ENCODE measurements at places on chromosomes 4 and X.

DNA sequence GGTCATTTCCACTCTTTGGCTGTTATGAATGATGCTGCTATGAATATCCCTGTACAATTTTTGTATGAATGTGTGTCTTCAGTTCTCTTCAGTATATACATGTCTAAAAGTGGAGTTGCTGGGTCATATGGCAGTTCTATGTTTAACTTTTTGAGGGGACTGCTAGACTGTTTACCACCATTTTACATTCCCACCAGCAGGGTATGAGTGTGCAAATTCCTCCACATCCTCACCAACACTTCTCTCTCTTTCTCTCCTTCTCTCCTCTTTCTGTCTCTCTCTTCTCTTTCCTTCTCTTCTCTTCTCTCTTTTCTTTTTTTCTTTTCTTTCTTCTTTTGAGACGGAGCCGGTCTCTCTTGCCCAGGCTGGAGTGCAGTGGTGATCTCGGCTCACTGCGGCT is 7.8 kb downstream of the WWC2 start:
- no peak for DNase-seq

- no peak for DNase-seq
These were observed 99.0 kb downstream of the ZAR1 start for GRCh38 chr4:48589098-48589445.

GRCh38 chr4:16233569-16234177 is 7.4 kb upstream of the TAPT1 start:
- DNase-seq, result no peak

DNA sequence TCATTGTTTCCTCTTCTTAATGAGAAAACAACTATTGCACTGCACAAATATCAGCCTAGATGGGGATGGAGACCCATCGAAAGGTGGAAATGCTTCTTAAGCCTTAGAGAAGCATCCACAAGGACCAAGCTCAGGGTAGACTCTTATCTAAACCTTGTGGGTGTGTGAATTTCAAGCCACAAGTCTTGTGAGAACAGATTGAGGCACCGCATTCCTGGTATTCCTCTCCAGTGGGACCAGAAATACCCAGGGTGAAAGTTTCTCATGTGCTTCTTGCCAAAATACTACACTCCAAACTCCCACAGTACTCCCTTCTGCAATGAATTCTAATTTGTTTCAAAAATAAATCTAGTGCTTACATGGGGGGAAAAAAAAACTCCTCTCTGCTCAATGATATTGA is 375.6 kb downstream of the PDGFC start:
- no peak for DNase-seq

- DNase-seq, result no peak
These were observed 53.3 kb downstream of the TEX13A start for GRCh38 chrX:105167233-105167632.

GRCh38 chr4:116088771-116089170 is 975.4 kb upstream of the NDST4 start:
- no peak for DNase-seq

DNA sequence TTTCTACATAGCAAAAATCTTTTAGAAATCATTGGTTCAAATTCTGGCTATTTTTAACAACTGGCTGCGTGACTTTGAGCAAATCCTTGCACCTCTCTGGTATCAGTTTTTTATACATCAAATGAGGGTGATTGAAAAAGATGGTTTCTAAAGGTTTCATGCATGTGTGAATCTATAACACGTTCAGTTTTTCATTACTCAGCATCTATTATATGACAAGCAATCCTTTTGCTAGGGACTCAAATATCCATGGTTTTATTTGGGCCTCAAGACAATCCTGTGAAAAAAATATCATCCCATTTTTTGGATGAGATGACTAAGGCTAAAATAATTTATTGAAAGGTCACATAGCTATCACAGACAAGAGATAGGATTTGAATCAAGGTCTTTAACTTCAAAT is 884 bp downstream of the HEPH start:
- DNase-seq, result no peak
